Stimulated activated CD4-positive, alpha-beta T cell treated with anti-CD3 and anti-CD28 coated beads, Interleukin-2, amount 100 ng/mL, for 24 hours (primary cell): ENCODE measurements at places on chromosomes 6 and 20.
A peak's percentile ranks its signal among the peaks of the same experiment; 100 is the strongest.

DNA sequence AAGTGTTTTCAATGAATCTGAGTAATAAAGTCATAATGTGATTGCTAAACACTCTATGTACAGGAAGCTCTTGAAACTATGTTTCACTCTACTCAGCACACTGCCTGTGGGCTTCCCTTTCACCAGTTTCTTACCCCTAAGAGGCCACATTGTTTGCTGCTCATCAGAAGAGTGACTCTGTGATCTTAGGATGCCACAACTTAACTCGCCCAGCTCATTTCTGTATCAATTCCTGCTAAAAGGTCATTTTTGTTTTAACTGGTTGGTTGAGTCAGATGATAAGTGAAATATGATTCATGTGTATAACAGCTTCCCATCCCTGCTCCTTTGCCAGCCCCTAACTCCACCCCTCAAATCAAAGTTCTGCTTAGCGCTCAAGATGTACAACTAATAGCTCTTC, 9.8 kb upstream of the NDUFAF4 start:
- peak; percentile 36 for DNase-seq

GRCh38 chr6:85137865-85138264, 312.0 kb upstream of the NT5E start:
- no peak for DNase-seq

- DNase-seq: no peak
Observed at GRCh38 chr6:11200356-11200755, 32.1 kb downstream of the NEDD9 start.

DNA sequence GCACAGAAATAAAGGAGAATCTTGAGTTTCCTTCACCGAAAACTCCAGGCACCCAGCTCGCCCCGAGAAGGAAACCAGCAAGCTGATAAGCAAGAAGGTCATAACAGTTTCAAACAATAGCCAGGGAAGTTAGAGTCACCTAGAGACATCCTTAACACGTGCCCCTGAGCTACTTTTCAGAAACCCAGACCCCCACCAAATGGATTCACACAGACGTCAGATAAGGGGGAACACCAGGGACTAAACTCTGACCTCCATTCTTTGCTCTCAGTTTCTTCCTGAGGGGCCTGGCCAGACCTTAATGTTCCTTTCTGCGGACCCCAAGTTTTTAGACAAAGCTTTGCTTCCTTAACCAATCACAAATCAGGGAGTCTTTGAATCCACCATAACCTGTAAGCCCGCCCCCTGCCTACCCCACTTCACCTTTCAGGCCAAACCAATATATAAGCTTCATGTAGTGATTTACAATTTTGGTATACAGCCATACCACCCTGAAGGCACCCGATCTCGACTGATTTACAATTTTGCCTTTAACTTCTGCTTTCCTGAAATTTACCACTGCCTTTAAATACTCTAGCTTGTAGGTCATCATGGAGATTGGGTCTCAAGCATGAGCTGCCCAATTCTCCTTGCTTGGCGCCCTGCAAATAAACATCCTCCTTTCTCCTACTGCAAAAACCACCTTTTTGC, 11.7 kb downstream of the SOD2 start:
- DNase-seq: no peak

- peak; percentile 16 for DNase-seq
Observed at GRCh38 chr20:35478804-35479472, 23.5 kb downstream of the CEP250 start.

GRCh38 chr6:129393654-129394053, 316.3 kb downstream of the ARHGAP18 start:
- no peak for DNase-seq

GRCh38 chr6:103723438-103724322, 1136.0 kb downstream of the HACE1 start:
- DNase-seq: no peak

- no peak for DNase-seq
Observed at GRCh38 chr20:46353500-46354206, 45.4 kb upstream of the CDH22 start.

- no peak for DNase-seq
Observed at GRCh38 chr6:25883536-25883935, 9.5 kb upstream of the SLC17A3 start.

DNA sequence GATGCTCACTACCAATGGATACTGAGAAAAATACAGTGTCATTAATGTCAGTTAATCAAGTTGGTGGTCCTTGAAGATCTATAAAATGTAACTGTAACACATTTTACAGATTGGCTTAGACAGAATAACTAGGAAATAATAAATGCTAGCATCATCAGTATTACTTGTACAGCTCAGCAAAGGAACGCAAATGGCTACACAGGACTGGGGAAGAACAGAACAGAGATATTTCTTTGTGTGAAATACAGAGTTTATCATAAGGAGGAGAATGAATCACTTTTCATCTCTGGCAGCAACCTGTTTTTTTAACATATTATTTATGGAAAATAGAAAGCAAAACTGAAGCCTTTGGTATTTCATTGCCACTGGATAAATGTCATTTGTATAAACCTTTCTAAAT, 8.2 kb upstream of the QKI start:
- DNase-seq: no peak

DNA sequence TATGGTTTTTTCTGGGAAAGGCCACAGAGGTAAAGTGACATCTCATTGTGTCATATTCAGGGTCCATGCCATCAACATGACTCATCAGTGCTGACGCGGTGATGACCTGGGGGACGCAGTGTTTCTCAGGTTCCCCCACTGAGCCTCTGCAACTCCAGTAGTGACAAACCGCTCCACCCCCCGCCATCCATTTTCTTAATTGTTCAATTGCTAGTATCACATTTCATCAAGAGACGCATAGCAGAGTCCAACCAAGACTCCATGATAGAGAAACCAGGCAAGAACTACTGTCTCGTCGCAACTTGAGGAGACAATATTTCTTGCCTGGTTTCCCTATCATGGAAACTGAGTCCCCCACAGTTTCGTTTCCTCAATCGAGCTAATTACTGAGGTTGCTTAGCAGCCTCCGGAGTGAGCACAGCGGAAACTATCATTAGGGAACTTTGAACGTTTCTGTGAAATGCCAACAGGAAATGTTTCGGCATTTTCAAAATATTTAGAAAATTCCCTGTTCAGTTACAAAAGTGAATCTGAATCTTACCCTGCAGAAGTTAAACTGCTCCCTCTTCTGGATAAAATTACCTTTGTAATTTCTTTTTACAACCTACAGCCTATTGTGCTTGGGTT, 12.2 kb upstream of the SERPINB1 start:
- DNase-seq: peak; percentile 86

- DNase-seq: peak; percentile 48
Observed at GRCh38 chr6:169868458-169868857, 117.0 kb downstream of the ERMARD start.

GRCh38 chr6:39056681-39057080, 8.1 kb downstream of the GLP1R start:
- no peak for DNase-seq

GRCh38 chr6:34484899-34485298, 19.0 kb downstream of the PACSIN1 start:
- peak; percentile 70 for DNase-seq

GRCh38 chr6:47854971-47855370, 73.1 kb downstream of the OPN5 start:
- DNase-seq: no peak

GRCh38 chr6:22612236-22612635, 42.9 kb downstream of the HDGFL1 start:
- no peak for DNase-seq

GRCh38 chr6:157090736-157091135, 232.6 kb downstream of the TMEM242 start:
- DNase-seq: no peak

DNA sequence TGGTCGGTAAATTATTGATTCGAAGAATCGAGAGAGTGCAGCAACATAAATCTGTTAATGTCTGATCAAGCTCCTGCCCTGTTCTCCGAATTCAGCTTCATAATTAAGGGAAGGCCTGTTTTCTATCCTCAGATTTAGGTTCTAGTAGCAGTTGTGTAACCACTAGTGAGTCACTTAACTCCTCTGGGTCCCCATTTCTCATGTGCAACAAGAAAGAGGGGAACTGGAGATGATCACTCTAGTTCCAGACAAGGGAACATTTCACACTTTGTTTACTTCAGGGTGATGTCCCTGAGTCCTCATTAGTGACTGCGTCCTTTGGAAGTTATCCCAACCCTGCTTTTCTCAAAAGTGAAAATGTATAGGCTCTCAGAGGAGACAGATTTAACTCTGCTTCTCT, 68.1 kb upstream of the RNF146 start:
- no peak for DNase-seq

DNA sequence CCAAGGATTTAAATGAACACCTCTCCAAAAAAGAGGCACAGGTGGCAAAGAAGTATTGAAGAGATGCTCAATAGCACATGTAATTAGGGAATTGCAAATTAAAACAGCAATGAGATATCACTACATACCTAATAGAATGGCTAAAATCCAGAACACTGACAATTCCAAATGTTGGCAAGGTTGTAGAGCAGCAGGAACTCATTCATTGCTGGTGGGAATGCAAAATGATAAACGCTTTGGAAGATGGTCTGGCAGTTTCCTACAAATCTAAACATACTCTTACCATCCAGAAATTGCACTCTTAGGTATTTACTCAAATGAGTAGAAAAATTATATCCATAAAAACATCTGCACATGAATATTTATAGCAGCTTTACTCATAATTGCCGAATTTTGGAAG, 17.0 kb downstream of the CD93 start:
- no peak for DNase-seq

DNA sequence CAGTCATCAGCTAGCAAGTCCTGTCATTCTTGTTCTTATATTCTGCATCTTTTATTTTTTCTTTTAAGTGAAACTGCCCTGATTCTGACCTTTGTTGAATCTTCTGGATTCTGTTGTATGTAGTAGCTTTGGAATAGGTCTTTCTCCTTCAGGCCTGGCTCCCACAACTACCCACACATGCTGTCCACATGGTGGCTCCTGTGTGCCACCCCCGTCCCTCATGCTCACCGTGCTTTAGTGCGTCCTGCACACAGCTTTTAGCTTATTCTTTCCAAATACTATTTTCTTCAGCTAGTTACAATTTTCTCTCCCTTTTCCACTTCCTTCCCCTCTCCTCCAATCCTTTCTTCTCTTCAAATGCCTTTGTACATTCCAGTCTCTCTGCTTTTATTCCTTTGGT, 61.8 kb downstream of the CTNNBL1 start:
- no peak for DNase-seq

DNA sequence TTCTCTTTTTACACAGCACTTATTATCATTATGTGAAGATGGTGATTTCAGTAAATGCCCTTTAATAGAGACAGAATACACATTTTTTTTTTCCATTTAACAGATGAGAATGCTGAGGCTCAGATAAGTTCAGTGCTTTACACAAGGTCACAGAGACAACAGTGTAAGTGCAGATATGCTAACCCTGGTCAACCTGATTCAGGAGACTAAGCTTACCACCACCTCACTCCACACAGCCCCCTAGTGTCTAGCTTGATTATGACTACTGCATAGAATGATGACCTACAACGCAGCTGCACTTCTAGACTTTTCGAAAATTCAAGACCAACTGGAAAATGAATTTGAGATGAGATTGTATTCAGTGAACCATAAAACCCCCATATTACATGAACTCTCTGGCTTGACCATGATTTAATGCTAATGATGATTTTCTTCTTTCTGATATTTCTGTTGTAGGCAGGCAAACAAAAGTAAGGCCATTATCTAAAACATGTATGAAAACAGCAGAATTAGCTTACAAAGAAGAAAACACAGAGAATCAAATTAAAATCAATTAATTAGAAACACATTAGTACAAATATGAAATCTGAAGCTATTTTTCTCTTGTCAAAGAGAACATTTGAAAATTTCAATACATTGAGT, 212.1 kb upstream of the PHACTR1 start:
- DNase-seq: no peak

DNA sequence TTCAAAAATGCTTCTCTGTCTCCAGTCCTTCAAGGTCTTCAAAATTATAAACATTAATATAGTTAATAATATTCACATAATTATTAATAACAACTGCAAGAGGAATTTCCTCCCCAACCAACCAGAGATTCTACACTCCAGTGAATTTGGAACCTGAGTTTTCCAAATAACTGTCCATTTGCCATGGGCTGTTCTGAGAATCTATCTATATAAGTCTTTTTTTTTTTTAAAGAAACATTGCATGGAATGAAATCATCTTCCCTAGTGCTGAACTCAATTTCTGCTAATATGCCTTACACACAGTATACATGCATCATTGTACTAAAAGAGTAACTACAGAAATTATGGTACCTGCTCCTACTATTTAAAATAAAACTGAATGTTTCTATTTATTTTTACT, 113.9 kb downstream of the SLC22A3 start:
- DNase-seq: no peak

DNA sequence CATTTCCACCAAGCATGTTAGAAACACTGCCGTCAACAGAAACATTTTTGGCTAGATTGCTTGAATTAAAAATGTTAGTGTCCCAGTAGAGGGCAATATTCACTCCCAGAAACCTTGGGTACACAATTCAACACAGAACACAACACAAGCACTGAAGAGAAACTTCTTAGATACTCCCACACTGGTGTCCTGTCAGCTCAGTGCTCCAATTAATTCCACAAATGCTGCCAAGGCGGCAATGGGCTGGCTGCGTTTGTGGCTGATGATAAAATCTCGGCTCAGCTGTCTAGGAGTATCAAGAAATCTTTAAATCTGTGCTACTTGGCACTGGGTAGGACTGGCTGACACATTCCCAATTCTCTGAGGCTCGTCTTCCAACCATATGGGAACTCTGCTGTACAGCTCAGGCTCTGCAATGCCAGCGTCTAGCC, 39.3 kb downstream of the BEND3 start:
- DNase-seq: no peak

GRCh38 chr6:74170118-74170517, 474.1 kb downstream of the CD109 start:
- DNase-seq: no peak

DNA sequence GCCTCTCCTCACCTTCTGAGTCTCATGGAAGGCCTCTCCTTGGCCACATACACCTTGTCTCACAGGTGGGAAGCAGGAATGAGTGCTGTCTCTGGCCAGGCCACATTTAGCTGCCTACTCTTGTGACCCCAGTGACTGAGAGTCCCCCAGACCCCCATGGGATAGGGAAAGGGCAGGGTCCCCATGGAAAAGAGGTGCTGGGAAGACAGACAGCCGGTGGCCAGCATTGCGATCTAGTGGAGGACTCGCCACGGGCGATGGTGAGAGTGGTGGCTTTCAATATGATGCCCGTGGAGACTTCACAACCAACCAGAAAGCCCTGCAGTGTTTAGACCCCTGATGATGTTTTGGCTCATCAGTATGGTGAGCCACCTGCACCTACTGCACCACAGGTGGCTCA, 19.8 kb downstream of the MANBAL start:
- no peak for DNase-seq

DNA sequence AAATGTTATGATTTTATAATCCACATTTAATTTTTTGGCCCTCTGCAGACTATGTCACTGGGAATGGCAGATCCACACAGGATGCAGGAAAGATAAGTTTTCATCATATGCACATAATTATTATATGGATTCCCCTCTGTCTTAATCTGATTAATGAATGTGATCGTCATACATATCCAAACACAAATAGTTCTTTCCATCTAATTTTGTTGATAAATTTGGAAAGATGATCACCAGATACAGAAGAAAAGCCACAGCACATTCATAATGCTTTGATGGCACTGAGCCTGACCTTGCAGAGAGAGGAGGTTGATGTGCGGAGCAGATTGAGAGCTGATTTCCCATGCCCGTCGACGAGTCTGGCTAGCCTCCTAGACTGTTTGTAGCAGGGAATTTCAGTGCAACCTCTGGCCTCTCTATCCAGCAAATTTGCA, 471.5 kb downstream of the EPM2A start:
- no peak for DNase-seq

GRCh38 chr6:12800120-12800519, 83.6 kb downstream of the PHACTR1 start:
- no peak for DNase-seq
